ENCODE measurements at places on chromosomes 4 and X.

DNA sequence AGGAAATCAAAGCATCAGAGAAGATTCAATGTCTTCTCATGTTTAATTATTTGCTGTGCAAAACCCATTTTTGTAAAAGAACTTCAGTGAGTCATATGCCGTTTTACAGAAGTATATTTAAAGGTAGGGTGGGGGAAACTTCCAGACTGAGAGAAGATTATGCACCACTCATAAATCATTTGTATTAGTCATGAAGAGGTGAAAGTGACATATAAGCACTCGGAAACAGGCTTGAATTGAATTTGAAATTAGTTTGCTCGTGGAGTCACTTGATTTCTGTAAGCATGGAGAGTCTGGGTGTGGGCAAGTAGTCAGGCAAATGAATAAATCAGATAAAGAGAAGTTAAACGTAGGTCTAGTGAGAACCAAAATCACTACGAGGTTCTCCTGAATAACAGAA lies 335.1 kb downstream of the ANK2 start:
- no peak for DNase-seq

DNA sequence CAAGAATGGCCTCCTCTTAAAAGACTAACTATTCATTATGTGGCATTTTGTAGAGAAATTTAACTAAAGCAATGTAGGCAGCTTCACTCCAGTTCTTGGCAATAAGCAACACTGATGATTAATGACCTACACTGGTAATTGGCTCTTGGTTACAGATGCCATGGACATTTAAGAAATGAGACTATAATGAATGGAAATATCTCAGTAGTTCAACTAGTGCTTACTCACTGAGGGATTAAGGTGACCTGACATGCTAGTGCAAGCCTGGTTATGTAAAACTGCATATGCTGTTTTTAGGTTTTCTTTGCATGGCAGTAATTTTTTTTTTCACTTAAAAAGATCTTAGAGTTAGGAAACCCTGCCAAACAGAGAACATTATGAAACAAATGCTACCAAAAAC lies 152.7 kb upstream of the AADAT start:
- DNase-seq, result no peak

- DNase-seq, result no peak
Measured at GRCh38 chr4:144572660-144573059, 73.3 kb upstream of the HHIP start.

DNA sequence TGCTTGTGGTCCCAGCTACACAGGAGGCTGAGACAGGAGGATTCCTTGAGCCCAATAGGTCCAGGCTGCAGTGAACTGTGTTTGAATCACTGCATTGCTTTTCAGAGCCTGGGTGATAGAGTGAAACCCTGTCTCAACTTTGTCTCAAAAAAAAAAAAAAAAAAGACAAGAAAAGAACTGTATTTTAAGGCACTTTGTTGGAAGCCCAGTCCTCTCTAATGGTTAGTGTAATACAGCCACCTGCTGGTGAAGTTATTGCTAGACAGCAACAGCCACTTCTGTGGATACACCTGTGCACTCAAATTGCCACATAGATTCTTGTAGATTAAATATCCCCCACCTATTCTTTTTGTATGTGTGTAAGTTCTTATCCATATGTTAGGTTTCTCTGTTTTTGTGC lies 10.1 kb upstream of the FGG start:
- peak; percentile 78 for DNase-seq

DNA sequence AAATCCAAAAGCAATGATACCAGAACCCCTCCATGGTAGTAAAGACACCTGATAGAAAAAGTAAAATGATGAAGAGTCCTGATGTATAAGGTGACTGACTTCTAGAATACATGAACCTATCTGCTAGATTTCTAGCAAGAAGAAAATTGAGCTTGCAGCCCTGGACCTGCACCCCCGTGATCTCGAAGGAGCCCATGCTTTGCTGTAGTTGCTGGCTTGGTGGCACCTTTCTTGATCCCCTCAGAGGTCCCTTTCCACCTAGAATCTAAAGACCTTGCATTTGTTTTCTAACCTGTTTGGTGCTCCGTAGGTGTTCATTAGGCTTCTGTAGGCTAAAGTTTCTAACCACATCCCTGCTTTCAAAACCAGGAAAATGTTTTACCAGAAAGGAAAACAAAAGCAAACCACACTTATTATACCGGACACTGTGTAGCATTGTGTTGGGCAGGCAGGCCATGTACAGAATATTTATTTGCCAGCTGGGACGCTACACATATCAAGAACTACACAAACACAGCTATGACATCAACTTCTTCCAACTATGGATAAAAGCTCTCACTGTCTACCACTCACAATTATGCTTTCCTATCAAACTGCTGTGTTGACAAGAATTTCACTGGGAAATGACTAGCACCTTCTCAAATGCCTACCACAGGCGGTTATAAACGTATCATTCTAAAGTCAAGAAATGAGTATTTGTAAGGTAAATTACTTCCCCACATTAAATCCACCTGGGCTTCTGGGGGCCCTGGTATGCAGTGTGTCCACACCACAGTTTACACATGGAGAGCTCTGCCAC lies 316.2 kb downstream of the UNC5C start:
- DNase-seq, result peak; percentile 39

DNA sequence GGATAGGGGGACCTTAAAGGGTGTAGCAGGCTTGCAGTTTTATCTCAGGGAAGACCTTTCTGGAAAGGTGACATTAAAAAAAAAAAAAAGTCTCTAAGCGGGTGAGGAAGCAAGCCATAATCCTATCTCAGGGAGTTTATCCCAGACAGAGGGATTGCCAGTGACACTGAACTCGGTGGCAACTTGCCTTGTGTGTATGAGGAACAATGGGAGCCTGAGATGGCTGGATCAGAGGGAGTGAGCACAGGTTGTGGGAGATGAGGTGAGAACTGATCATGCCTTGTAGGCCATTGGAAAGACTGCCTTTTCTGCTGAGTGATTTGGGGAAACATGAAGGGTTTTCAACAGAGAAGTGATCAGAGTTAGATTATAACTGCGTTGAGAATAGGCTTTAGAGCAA lies 31.1 kb downstream of the DTHD1 start:
- DNase-seq, result no peak

- DNase-seq, result no peak
Measured at GRCh38 chrX:123962006-123962467, 531 bp downstream of the STAG2 start.

- no peak for DNase-seq
Measured at GRCh38 chrX:39427492-39427891, 626.2 kb downstream of the MID1IP1 start.

- DNase-seq, result no peak
Measured at GRCh38 chr4:48642421-48643374, 137.4 kb downstream of the FRYL start.

DNA sequence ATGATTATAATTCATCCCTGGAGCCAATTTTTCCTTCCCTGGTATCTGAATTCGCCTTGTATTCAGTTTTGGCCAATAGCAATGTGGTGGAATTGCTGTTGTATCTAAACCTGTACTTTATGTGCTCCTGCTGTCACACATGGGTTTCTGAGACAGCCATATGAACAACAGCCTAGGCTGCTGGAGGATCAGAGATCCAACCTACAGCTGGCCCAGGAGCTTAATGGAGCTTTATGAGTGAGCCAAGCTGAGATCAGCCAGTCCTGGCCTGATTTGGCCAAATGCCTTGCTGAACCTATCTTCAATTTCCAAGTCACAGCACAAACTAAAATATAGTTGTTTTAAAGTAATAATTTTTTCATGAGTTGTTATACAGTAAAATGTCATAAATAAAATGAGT lies 1071.5 kb downstream of the PCDH7 start:
- no peak for DNase-seq

GRCh38 chr4:48718818-48719465 lies 61.1 kb downstream of the FRYL start:
- no peak for DNase-seq

GRCh38 chr4:102553982-102554381 lies 52.8 kb downstream of the NFKB1 start:
- no peak for DNase-seq

- no peak for DNase-seq
Measured at GRCh38 chr4:1469607-1470392, 63.6 kb upstream of the NKX1-1 start.

- DNase-seq, result no peak
Measured at GRCh38 chr4:32631831-32632230, 1911.7 kb downstream of the PCDH7 start.

- no peak for DNase-seq
Measured at GRCh38 chrX:130625386-130625785, 223.6 kb downstream of the RBMX2 start.

DNA sequence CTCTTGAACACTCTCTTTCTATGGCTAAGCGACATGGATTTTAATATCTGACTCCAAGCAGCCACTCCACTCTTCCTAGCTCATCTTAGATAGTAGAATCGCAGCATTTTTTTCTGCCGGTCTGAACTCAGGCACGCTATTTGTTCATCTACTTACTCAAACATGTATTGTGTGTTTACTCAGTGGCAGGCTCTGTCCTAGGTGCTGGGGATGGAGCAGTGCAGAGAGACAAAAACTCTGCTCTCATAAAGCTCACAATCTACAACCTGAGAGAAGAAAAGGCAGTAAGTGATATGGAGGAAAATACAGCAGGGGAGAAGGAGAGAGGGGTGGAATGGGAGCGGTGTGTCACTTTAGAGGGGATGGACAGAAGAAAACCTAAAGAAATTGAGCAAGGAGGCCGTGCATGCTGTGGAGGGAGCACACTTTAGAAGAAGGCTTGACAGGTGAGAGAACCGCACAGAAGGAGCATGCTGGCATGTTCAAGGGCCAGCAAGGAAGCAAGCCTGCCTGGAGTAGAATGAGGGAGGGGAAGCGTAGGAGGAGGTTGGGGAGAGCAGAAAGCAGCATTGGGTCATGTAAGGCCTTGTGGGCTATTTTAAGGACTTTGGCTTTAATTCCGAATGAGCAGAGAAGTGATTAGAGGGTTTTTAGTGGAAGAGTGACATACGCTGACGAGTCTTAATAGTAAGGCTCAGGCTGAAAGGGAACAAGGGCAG lies 132.0 kb downstream of the ANK2 start:
- no peak for DNase-seq

GRCh38 chrX:41475591-41476241 lies 28.6 kb downstream of the NYX start:
- DNase-seq, result no peak

DNA sequence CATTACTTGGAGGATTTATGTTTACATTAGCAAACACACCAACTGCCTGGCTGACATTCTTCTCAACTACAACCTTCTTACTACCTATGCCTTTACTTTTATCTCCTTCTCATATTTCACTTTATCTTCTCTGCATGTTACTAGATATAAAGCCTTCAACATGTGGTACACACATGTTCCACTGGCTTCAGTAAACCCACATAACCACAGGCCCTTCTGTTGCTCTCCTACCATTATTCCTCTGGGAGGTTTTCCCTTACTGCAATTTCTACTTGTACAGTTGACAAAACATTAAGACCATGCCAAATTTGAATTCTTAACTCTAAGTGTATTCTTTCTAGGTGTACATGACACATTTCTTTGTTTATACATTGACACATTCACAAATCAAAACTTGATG lies 133.1 kb downstream of the ARAP2 start:
- DNase-seq, result no peak

- no peak for DNase-seq
Measured at GRCh38 chr4:159273841-159274240, 171.0 kb downstream of the RAPGEF2 start.

DNA sequence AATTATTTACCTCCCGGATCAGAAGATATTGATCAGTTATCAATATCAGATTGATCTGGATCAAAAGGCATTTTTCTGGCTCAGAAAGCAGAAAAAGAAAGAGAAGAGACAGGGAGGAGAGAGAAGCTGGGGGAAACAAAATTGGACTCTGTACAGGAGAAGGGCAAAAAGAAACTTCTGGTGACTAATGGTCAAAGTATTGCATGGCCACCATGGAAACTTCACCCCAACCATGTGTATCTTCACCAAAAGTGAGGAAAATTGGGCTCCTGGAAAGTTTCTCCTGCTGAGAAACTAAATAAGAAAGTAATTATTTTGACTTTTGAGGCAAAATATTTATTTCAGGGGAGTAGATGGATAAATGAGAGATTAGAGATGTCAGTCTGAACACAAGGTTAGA lies 33.9 kb downstream of the RNF150 start:
- DNase-seq, result no peak

DNA sequence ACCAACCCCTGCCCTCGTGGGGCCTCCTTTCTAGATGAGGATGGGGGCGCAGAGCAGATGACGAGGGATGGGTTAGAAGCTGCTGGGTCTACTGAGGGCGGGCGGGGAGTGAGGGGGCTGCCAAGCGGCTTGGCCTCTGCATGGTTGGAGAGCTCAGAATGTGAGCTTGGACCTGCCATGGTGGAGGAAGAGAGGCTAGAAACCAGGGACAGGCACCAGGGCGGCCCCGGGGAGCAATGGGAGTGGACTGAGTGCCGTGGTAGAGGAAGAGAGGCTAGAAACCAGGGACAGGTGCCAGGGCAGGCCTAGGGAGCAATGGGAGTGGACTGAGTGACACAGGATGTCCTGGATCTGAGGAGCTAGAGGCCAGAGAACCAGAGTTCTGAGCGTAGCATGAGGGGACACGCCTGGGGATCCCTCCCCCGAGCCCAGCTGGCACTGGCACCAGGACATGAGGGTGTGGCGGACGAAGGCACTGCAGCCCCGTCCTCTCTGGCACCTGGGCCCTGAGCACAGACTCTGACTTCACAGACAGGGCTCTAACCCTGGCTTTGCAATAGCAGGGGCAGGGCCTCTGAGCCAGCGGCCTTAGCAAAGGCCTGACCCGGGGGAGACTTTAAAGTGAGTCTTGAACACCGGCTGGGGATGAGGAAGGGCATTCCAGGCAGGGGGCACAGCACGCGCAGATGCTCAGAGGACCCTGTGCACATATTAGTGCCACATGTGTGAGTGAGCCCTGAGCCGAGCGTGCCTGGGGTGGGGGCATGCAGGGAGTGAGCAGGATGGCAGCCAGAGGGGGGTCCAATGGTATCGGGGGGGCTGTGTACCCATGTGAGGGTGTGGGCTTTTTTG lies 214.0 kb upstream of the PSAPL1 start:
- DNase-seq, result no peak

GRCh38 chrX:104130808-104131207 lies 18.5 kb downstream of the ZCCHC18 start:
- DNase-seq, result no peak

- peak; percentile 84 for DNase-seq
Measured at GRCh38 chrX:48508400-48509244, at the start of gene PORCN. Gene PORCN, plus strand, starts transcription at chrX:48508992. Its CDS starts 829 bp downstream, at chrX:48509821.

- no peak for DNase-seq
Measured at GRCh38 chrX:96483647-96484160, 200.9 kb upstream of the DIAPH2 start.

GRCh38 chr4:177761692-177762091 lies 319.5 kb upstream of the AGA start:
- no peak for DNase-seq

GRCh38 chr4:105679186-105679585 lies 29.3 kb downstream of the INTS12 start:
- no peak for DNase-seq

GRCh38 chr4:82431831-82432230 lies 1.4 kb downstream of the ENOPH1 start:
- no peak for DNase-seq

- no peak for DNase-seq
Measured at GRCh38 chr4:154367659-154368058, 123.9 kb downstream of the DCHS2 start.

All from stomach (tissue), 19 donors.